AG09319 (cell line): ENCODE measurements at places on chromosomes 16 and 17.

DNA sequence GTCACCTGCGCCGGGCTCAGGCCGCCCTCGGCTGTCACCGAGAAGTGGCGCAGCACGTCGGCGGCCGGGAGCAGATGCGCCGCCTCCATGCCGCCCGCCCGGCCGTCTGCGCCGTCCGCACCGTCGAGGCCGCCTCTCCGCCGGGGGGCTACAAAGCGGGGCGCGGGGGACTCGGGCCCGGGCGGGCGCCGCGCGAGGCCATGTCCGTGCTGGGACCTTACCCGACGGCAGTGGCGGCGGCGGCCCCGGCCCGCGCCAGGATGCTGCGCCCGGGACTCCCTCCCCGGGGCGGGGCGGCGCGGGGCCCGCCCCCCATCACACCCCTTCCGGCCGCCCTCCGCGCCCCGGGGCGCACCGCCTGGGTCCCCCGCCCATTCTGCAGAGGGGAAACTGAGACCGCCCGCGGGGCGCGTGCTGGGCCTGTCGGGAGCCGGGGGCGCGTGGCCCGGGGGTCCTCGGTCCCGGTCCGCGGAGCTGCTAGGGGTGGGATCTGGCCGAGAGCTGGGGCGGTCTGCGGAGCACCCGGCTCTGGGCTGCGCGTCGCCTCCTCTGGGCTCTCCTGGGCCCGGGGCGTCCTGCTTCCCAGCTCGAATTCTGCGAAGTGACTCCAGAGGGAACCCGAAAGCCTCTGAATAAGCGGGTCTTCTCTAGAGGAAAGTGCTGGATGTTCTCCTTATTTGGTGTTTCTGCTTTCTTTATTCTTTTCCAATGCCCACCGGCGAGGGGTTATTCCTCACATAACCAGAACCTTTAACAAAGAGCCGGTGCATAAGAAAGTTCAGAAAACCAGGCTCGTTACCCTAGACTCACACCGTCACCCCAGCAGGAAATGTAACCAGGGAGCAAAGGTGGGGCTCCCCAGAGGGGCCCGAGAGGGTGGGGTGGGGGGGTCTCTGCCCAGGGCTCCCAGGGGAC lies at the start of gene ATP2A3:
Gene ATP2A3, minus strand, starts transcription at position 235 of the 915 bp plus-strand sequence. Its CDS starts 146 bp downstream, at position 89.
- no peak for DNase-seq

DNA sequence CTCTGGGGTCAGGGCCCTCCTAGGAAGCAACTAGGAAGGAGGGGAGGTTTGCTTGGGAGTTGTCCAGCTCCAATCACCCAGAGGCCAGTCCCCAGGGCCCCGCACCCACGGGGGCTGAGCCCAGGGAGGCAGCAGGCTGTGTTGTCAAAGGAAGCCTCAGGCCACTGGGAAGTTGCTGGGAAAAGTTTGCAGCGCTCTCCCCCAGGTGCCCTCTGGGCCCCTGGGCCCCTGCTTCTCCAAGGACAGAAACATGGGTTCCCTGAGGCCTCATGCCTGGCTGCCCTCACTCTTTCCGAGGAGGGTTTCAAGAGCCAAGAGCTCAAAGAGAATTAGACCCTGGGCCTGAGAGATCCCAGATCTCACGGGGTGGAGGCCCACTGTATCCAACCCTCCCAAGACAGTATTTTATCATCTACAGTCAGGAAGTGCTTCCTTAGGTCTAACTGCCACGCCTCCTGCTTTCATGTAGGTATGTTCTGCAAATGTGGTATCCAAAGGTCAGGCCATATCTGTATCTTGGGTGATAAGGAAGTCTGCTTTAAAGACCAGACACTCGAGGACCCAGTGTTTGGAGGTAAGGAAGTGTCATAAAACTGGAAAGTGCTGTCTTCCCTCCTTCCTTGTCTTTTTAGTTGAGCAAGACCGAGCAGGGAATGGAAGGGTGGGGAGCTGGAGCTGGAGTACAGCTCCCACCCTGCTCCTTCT lies 44.2 kb upstream of the ZNF423 start:
- DNase-seq = no peak

DNA sequence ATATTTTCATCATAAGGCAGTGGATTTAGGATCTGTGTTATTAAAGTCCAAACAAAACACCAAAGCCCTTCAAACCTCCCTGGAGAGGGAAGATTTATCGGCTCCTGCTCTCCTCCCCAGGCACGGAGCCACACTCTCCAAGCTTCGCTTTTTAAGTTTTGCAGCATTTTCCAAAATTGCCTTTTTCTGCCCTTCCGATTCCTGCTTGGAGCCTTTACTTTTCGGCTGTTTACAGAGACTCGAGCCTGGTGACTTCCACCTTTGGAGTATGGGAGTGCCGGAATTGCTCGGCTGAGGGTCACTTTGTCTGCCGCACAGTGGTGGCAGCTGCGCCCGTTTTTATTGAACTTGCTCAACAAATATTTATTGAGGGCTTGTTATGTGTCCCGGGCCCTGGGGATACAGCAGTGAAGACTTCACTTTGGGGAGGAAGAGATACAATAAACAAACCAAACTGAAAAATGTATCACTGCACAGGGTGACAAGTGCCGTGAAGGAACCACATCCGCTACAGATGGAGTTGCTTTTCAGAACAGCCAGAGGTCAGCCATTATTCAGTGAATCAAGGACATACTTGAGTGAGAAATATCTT lies 185.5 kb downstream of the NTN1 start:
- no peak for DNase-seq

GRCh38 chr16:27374804-27375425 lies 27.1 kb upstream of the IL21R start:
- DNase-seq = no peak

GRCh38 chr16:52573365-52574299 lies 26.7 kb upstream of the TOX3 start:
- no peak for DNase-seq

GRCh38 chr16:25771812-25772568 lies 80.2 kb downstream of the HS3ST4 start:
- DNase-seq = no peak

DNA sequence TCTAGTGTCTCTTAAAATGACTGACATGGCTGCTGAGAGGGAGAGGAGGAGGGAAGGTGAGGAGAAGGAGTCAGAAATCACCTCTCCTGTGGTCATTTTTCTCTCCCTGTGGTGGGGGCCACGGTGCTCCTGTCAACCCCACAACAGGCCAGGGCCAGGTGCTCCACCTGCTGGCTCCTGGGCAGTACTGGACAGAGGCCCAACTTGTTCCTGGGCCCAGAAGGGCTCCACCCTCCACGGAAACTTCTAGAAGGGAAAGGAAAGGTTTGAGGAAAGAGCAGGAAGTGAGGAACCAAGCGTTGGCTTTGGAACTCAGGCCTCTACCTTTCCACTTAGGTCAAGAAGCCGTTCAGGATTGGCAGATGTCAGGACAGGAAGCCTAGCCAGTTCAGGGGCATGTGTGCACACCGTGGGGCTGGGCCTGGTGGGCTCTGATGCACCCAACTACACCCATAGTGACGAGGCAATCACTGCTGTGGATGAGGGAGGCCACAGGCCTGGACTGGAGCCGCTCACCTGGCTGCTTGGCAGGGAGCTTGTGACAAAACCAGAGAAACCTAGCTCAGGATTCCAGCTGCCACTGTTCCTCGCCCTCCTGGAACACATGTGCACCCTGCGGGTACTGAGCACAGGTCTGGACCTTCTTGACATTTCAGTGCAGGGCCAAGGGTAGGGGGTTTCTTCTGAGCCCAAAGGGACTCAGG lies 36.1 kb downstream of the WNT3 start:
- no peak for DNase-seq

GRCh38 chr16:89554343-89554742 lies 6.1 kb upstream of the RPL13 start:
- DNase-seq = no peak

DNA sequence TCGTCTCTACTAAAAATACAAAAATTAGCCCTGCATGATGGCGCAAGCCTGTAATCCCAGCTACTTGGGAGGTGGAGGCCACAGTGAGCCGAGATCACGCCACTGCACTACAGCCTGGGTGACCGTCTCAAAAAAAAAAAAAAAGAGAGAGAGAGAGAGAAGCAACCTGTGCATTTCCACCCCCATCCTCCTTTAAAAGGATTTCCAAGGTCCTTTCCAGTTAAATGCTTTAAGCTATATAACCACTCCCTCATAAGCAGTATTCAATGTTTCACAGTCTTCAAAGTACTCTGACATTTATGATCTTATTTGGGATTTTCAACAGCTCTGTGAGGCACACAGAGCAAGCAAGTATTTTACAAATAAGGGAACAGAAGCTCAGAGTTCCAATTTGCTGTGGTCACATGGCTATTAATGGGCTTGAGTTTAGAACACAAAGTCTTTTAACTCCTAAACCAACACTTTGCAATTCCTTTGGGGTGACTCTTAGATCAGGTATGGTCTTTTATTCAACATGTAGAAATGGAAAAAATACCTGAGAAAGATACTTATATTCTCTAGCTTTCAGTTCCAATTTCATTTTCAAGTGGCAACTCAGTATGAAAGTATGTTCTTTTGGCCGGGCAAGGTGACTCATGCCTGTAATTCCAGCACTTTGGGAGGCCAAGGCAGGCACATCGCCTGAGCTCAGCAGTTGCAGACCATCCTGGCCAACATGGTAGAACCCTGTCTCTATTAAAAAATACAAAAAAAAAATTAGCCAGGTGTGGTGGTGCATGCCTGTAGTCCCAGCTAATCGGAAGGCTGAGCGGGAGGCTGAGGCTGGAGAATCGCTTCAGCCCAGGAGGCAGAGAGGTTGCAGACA lies 31.3 kb downstream of the SPOP start:
- no peak for DNase-seq

DNA sequence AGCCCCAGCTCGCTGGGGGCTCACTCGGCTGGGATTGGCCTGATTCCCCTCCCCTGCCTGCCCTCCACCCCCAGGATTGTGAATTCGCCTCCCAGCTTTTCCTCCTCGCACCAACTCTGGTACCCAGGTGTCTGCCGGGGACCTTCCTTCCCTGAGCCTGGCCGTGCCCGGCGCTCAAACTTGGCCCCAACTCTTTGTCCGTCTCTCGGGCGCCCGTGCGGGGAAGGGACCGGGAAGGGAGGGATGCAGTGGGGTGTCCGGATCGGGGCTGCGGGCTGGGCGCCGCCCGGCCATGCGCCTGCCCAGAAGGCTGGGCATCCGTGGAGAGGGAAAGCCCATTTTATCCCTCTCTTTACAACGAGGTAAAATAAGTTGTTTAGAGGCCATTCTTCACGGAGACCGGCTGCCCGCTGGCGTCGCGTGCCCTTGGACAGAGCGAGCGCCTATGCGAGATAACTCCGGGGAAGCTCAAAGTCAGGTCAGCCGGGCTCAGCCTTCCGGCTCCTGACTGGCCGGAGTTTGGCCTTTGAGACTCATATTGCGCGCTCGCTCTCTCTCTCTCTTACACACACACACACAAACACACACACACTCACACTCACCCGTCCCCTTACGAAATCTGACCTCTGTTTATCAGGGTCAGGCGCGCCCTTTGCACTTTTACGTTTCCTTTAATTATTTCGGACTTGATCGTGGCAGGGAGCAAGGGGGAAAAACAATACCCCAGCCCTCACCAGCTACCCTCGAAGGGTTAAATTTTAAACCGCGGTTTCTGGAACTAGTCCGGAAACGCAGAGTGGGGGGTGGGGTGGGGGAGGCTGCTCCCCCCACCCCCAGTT lies 774 bp upstream of the MAF start:
- no peak for DNase-seq

DNA sequence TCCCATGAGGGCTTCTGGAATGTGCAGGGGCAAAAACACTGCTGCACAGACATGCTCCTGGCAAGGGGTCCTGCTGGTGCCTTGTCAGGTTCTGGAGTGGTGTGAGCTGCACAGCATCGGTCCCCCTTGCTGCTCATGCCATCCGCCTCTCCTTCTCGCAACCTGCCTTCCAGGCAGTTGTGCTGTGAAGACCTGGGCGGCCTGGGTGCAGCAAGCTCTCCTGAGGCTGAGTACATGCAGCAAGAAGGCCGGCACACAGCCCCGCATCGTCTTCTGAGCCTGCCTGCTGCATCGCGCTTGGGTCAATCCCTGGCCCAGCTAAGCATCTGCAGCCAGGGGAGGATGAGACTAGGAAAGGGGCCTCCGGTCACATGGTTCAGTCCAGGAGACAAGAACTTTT lies 478 bp upstream of the TRPV1 start:
- no peak for DNase-seq

DNA sequence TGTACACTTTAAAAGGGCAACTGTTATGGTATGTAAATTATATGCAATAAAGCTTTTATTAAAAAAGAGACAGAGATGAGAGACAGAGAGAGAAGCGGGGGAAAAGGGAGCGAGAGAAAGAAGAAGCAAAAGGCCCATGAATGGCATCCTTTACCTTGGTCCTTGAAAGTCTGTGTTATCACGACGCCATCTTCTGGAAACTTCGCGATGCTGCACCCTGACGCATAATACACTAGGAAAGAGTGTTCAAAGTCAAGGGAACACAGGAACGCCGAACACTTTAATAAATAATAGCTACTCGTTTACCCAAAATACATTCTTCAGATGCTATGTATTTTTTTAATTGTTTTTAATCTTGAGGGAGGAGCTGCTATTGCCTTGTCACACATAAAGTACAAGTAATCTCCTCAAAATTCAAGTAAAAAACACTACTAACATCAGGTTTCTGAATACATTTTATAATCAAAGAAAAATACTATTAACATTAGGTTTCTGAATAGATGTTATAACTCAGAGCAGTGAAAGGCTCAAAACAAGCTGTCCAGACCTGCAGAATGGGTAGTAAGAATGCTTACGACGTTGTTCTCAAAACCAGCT lies 23.0 kb upstream of the SLC38A8 start:
- DNase-seq = no peak
